ENCODE measurements at places on chromosomes 11 and 22.

DNA sequence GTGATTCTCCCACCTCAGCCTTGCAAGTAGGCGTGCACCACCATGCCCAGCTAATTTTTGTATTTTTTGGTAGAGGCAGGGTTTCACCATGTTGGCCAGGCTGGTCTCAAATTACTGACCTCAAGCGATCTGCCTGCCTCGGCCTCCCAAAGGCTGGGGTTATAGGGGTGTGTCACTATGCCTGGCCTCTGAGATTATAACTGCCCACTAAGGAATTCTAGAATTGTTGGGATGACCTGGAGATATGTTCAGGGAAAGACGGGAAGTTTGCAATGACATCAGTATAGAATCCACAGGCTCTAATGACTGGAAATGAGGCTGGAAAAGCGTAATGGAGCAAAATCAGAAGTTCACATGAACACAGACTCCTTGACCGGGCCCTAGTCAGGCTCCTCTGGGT, 62.2 kb downstream of the CLMP start:
- DNase-seq: no peak

DNA sequence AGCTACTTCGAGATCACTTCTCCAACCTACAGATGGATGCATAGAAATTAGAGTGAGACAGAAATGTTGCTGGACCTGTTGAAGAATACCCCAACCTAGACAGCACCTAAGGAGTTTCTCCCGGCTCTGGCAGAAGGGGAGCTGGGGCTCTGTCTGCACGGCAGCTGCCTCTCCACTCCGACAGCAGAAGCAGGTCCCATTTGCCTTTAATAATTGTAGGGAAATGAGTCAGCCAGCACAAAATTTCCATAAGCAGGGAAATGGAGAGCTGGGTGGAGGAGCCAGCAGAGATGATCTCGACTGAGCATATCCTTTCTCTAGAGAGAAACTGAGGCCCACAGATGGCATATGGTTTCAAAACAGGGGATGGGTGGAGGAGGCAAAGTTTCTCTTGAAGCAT, 80.1 kb downstream of the EFCAB6 start:
- DNase-seq: no peak

- DNase-seq: no peak
Measured at GRCh38 chr22:33720166-33720878, 200.0 kb downstream of the LARGE1 start.

GRCh38 chr11:57599381-57599780, 1.9 kb downstream of the SERPING1 start:
- no peak for DNase-seq

GRCh38 chr11:107050121-107050520, 31.8 kb upstream of the GUCY1A2 start:
- DNase-seq: no peak

DNA sequence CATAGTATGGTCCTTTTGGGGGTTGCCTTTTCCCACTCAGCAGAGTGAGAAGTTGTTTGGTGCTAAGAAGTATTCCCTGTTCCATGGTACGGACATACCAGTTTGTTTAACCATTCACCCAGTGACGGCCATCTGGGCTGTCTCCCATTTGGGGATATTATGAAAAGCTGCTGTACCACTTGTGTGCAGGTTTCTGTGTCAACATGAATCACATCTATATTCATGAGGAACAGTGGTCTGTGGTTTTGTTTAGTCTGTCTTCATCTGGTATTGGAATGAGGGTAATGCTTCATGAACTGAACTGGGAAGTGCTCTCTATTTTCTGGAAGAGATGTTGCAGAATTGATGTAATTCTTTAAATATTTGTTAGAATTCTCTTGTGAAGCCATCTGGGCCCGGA, 89.5 kb downstream of the TRMU start:
- DNase-seq: no peak

DNA sequence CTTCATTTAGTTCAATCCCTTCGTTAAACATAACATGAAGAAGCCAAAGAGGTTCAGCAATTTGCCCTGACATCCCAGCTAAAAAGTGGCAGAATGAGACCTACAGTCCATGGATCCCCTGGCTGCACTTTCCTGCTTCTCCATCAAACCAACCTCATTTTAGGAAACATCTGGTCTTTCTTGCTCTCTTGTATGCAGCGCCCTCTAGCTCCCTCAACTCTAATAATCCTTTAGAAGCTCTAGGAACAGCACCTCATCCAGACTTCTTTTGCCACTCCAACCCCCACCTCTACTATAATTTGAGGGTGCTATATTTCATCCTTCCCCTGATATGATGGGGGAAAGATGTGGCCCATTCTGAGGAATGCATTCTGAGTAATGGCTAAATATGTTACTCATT, 7.4 kb downstream of the CNTF start:
- no peak for DNase-seq

- no peak for DNase-seq
Measured at GRCh38 chr22:24986816-24987215, 34.3 kb downstream of the KIAA1671 start.

DNA sequence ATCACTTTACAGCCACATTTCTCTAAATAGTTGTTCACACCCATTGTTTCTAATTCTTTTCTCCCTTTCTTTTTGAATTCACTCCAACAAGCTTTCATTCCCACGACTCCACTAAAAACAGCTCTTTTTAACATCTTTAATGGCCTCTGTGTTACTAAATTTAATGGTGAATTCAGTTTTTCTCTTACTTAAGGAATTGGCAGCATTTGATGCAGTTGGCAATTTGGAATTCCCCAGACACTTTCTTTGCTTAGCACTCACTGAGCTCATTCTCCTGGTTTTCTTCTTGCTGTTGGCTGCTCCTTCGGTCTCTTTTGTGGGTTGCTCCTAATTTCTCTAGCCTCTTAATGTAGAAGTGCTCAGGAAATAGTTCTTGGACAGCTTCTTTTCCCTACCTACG, 40.5 kb upstream of the OR9Q1 start:
- DNase-seq: no peak

DNA sequence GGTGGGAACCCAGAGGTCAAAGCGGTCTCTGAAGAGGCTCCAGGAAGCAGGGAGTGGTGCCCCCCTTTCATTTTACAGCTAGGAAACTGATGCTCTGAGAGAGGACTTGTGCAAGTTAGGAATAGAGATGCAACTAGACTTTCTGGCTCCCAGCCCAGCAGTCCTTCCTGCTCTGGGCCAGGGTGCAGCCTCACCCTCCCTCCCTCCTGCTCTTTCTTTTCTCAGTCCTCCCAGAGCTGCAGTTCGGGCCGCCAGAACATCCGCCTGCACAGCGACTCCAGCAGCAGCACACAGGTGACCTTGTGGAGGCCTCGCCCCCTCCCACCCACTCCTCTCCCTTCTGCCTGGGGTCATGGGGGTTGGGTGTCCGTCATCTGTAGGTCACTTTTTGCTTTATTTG, 51.5 kb downstream of the LHFPL7 start:
- DNase-seq: peak; percentile 37

DNA sequence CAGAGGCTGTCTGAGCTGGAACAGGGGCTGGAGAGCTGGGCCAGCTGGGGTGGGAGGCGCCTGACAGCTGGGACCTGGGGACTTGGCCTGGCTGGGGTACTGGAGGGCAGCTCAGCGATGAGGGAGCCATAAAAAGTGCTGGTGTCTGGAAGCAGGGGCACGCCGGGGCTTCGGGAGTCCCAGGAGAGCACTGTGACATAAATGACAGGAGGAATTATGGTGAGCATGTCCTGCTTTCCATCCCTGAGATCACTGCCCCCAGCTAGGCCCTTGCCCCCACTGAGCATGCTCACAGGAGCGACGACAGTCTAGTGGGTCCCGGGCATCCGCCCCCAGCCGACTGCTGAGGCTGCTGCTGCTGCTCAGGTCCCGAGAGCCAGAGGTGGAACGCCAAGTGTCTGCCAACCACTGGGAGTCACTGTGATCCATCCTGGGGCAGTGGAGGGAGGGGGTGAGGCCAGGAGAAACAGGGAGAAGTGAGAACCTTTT, 6.2 kb downstream of the ROBO4 start:
- peak; percentile 71 for DNase-seq

DNA sequence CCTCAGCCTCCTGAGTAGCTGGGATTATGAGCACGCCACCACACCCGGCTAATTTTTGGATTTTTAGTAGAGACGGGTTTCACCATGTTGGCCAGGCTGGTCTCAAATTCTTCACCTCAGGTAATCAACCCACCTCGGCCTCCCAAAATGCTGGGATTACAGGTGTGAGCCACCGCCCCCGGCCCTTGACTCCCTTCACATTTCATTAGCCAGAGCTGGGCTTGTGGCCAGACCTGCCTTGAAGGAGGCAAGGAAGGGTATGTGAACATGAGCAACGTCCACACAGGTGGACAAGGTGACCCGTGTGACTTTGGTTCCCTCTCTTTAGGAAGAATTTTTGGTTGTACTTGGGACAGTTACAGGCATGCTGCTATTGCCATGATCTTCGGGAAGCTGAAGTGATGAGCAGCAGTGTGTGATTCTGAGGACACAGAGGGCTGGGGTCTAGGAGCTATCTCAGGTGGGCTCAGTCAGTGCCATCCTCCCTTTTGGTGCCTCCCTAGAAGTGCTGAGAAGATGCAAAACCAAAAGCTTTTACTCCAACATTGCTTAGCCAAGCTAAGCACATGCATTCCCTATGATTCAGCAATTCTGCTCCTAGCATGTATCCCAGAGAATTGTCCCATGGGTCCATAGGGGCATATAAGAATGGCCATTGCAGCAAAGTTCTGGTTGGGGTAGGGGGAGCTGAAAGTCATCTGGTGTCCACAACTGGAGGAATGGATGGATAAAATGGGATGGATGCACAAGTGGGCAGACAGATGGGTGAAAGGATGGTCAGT, 6.1 kb downstream of the AP5B1 start:
- no peak for DNase-seq

- DNase-seq: no peak
Measured at GRCh38 chr11:113728814-113729213, 22.7 kb upstream of the TMPRSS5 start.

DNA sequence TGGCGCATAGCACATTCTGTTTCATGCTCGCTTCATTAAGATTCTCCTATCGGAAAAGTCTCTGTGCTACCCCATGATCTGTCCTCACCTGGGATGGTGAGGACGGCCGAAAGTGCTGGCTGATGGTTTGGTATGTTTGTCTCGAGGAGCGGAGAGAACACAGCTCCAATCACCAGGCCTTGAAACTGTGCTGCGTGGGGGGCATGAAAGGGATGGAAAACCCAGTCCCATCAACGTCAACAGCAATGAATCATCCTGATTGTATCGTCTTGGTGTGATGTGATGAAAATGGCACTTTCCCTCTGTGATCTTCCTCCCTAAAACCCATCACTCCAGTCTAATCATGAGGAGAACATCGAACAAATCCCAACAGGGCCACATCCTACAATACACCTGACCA, 8.4 kb downstream of the FXYD6 start:
- no peak for DNase-seq

DNA sequence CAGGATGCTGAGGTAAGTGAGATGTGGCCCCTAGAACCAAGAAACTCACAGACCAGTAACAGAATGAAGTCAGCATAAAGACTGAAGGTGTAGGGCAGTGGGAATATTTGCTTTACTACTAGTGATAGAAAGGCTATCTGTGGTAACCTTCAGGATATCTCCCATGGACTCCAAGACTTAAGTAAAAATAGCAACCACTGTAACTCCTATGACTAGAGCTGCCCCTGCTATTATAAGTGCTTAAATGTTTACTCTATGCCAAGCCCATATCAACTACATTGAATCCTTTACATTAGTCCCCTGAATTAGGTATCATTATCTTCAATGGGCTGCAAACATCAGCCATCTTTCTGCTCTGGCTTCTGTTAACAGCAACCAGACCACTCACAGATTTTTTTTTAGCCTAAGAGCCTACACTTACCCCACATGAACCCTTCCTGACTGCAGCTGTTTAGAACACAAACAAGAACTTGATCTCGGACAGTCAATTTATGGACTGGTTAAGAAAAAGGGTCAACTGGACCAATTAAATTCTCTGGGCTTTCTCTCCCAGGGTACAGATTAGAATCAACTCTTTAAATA, 335.1 kb upstream of the API5 start:
- DNase-seq: no peak

DNA sequence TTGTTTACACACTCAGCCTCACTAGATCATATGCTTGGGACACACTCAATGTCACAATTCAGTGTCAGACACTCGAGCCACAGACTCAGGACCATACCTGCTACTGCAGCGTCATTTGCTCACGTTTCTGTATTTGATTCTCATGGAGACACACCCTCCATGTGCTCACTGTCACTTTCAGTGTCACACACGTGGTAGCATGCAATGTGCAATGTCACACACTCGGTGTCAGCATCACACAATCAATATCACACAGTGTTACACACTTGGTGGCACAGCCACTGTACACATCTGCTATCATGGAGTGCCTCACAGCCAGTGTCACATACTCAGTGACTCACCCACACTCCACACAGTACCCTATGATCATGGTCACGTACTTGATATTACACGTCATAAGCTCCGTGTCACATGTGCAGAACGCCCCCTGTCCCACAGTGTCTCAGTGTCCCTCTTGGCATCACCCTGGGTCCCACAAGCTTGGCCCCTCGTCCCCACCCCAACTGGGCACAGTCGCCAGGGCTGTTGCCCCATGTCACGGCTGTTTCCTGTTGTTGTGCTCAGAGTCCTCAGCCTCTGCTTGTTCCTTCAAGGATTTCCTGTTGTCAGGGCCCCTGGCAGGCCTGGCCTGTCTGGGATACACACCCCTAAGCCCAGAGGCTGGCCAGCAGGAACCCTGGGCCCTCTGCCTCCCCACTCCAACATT, 49.6 kb downstream of the PDE2A start:
- DNase-seq: peak; percentile 66

DNA sequence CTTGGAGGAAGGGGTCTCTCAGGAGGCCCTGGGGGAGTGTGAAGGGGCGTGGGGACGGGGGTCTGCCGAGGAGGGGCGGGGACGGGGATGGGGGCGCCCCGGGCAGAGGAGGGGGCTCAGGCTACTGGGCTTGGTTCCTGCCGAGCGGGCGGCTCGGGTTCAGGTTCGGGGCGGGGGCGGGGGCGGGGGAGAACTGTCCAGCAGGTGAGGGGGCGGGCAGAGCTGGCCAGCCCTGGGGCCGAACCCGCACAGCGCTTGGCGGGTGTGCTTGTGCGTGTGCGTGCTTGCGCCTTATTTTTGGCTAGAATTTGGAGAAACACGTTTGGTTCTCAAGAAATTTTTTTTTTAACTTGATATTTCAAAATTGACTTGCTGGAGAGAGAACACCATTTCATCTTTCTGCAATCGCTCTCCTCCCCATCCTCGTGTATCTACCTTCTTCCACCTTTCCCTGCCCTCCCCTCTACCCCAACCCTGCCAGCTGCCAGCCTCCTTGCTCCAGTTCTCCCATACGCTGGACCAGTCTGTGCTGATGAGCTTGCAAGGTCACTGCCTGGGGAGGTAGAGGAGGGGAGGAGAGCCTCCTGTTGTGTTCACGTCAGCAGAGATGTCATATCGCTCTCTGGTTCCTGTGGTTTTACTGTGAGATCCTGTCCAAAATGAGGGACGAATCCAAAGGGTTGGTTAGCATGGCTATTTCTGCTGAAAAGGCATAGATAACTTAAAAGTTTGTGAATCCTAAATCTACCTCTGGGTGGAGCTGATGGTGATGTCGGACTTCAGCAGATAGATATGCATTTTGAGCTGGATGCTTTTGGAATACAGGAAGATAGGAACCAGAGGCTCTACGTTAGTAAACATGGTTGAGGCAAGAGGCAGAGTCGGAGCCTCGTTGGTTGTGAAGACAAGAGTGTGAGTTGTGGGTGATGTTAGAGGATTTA, 668 bp downstream of the MADD start:
- DNase-seq: no peak

GRCh38 chr11:5550440-5551095, 2.2 kb upstream of the OR52H1 start:
- DNase-seq: no peak

All from left lung (tissue), 14 donors.